Gastrocnemius medialis (tissue), 4 donors: ENCODE measurements at places on chromosomes 16 and 17.

GRCh38 chr16:19872935-19873334, 11.7 kb downstream of the GPRC5B start:
- DNase-seq: no peak

GRCh38 chr17:6456321-6456720, 12.1 kb downstream of the PIMREG start:
- DNase-seq: no peak

DNA sequence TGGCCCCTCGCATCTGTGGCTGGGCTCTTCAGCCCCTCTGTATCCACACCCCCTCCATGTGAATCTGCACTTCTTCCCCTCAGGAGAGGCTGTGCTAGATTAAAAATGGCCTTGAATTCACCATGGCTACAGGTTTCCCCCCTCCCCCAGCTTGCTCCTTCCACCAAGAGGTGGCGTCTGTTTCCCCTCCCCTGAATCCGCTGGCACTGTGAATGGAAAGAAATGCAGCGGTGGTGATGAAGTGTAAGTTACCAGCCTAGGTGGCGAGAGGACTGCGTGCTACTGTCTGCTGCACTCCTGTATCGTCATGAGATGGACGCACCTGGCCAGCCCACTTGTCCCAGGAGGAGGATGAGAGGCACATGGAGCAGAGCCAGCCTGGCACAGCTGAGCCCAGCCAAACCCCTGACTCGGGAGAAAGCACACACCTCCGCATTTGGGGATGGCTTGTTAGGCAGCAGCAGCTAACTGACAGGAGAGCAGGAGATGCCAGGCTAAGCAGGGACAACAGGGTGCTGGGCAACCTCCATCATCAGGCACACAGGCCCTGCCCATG, 26.2 kb downstream of the TNFRSF13B start:
- DNase-seq: no peak

GRCh38 chr17:35256629-35257028, 13.8 kb downstream of the SLFN5 start:
- no peak for DNase-seq

DNA sequence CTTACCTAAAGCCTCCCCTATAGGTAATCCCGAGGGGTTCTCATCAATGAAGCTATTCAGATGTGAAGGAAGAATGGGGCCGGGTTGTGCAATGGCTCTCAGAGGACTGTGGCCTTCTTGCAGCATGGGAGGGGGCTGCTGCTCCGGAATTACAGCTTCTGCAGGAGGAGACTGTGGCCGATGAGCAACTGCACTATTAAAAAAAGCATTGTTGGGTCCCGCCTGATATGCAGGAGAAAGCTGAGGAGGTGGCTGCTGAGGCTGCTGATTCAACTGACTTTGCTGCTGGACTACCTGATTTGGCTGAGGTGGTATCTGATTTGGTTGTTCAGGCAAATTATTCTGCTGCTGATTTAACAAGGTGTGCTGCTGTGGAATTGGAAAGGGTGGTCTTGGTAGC, 64.8 kb downstream of the CACNG1 start:
- DNase-seq: no peak

GRCh38 chr16:75053791-75054555, 55.1 kb downstream of the ZNRF1 start:
- peak; percentile 81 for DNase-seq

GRCh38 chr17:71316176-71316897, 804.5 kb upstream of the SOX9 start:
- DNase-seq: no peak

- peak; percentile 79 for DNase-seq
Observed at GRCh38 chr16:627454-628239, 3.1 kb upstream of the WFIKKN1 start.

DNA sequence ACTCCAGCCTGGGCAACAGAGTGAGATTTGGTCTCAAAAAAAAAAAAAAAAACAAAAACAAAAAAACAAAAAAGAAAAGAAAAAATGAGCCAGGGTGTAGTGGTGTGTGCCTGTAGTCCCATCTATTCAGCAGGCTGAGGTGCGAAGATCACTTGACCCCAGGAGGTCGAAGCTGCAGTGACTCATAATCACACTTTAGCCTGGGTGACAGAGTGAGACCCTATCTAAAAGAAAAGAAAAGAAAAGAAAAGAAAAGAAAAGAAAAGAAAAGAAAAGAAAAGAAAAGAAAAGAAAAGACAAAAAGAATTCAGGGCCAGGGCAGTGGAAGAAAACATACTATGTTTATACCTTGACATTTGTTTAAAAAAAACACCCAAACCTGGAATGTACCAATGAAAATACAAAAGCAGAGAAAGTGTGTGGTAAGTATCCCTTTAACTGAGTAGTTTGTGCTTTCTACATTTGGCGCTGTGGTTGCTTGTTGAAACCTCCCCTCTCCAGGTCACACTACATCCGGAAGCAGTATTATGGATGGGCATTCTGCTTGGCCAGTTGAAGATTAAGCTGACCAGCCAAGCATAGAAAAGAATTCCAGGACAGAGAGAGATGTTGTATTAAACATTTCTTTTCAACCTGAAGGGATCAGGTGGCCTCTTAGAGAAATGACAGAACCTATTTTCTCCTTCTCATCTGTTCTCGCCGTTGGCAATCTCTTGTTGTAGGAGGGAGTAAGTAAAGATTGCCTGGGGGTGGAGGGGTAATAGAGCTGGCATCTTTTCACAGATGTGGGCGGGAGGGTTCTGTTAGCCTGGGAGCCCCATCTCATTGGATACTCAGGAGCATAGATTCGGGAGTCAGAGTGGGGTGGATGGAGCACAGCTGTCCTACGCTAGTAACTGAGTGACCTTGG, 12.1 kb upstream of the PRKCB start:
- DNase-seq: no peak

DNA sequence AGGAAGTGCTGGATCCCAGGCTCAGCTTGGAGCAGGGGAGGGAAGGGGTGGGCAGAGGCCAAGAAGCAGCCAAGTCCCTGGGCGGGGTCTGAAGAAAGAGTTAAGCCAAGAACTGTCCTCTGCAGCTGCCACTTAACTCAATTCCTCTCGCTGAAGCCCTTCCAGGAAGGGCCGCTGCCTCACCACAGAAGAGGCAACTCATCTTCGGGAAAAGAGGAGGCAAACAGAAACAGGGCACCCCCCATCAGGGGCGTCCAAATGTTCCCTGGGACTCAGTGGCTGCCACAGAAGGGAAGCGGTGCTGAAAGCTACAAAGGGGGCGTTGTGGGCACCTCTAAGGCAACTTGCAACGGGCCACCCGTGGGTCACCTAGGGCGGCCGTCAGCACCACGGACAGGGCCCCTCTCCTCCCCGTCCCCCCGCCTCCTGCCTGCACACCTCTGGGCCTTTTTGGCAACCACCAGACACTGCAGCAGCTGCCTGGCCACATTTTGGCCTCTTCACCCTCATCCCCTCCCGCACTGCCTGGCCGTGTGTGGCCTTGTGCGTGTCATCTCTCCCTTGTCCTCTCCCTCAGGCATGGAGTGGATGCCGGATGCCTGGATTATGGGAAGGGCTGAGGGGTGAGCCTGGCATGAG, 2.5 kb downstream of the TLCD3B start:
- peak; percentile 37 for DNase-seq

GRCh38 chr17:11006530-11006929, 168.6 kb upstream of the PIRT start:
- no peak for DNase-seq

DNA sequence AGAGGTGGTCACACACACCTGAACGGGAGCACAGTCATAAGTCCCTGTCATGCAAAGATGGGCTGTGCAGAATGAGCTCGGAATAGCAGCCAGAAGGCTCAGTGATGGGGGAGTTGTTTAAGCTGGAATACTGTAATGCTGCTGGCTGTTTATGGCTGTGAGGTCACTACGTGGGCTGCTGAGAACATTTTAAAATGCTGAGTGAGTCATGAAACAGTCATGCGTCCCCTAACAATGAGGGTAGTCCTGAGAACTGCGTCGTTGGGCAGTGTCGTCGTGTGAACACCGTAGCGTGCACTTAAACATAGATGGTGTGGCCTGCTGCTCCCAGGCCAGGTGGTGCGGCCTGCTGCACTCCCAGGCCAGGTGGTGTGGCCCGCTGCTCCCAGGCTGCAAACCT, 39.7 kb downstream of the TBCD start:
- no peak for DNase-seq

GRCh38 chr16:67456391-67457081, 24.4 kb downstream of the ATP6V0D1 start:
- DNase-seq: peak; percentile 78

- no peak for DNase-seq
Observed at GRCh38 chr16:2776500-2777139, 460 bp downstream of the ELOB start.

DNA sequence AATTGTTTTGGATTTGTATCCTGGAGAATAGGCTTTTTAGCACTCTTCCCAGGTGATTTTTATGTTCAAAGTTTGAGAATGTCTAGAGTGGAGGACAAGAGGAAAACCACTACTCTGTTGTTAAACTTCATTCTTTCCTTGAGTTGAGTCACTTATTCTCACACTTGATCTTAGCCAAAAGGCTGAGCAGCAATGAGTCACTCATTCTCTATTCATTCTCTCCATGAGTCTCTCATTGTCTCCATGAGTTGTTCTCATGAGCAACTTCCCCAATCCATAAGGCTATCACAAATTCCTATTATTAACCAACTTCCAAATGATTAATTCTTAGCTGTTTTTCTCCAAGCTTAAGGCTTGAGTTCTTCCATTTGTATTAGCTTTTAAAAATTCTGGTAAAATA, 1393.3 kb downstream of the CDH8 start:
- DNase-seq: no peak

GRCh38 chr17:83152227-83152744, 72.9 kb downstream of the METRNL start:
- DNase-seq: no peak

DNA sequence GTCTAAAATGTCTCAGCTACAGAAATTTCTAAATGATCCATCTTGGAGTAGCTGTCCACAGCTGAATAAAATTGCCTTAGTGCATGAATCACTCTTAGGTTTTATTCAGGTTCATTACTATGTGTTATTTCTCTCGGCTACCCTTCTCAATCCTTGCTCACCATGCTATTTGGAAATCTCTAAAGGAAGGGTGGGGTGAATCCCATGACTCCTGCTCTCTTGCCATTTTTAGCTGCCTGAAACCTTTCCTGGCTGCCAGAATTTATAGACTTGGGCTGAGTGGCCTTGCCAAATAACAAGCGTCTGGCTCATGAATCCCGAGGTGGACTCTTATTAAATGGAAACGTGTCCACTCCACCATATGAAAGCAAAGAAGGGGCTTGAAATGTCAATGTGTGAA, 936.1 kb upstream of the SOX9 start:
- DNase-seq: peak; percentile 41

DNA sequence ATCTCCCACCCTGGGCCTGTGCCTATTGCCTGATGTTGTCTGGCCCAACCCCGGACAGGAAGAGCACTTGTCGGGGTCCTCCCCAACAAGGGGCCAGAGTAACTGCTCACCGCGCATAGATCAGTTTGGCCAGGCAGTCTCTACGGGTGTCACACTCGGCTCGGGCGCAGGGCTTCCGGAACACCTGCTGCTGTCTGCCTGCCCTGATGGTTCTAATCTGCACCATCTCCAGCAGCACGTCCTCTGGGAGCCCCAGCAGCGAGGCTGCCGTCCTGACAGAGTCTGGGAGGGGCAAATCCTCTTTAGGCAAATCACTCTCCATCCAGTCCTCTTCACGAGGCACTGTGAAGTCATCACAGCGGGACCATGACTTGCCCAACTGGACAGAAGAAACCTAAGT, 24.0 kb downstream of the MYO19 start:
- DNase-seq: no peak

DNA sequence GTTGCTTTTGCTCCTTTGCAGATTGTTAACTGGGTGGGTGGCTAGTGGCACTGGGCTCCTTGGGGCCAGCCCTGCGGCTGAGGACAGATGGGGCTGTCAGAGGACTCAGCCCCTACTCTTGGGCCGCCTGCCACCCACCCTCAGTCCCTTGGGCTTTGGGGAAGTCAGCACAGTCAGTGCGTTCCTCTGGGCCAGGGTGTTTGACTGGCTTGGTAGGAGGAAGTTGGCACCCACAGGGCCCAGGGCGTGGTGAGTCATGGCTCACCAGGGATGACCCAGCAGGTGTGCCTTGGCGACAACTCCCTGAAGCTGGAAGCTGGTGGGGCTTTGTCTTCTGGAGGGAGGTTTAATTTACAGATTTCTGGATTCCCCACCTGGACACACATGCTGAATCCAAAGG, 32.4 kb downstream of the HAPSTR1 start:
- peak; percentile 84 for DNase-seq

DNA sequence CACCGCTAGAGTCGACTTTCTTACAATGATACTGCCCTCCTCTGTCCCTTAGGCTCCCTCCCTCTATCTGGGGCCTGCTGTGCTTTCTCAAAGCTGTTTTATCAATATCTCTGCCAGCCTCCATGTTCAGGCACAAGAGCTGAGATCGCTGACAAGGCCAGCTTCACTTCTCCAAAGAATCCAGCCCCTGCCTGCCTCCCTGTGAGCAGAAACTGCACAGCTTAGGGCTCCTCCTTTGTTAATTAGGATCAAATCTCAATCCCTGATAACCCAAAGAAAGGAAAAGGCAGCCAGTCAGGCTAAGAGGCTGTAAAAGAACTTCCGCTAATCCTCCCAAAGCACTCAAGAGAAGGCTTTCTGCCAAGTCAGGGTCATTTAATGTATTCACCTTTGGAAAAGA, 616.0 kb upstream of the CDH11 start:
- DNase-seq: no peak

DNA sequence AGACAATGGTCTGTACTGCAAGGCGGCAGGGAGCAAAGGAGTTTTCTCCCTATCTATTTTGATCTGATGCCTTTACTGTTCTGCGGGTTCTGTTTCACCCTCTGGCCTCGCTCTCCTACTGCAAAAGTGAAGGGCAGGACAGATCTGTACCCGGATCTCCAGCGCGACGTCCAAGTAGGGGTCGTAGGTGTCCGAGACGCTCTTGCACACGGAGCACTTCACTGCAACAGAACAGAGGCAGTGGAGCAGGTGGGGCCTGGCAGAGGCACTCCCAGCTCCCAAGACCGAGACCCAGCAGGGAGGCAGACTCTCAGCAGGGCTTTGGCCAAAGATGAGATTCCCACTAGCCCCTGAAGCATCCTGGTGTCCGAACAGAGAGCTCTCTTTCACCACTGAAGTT, 19.8 kb downstream of the USP36 start:
- DNase-seq: no peak

DNA sequence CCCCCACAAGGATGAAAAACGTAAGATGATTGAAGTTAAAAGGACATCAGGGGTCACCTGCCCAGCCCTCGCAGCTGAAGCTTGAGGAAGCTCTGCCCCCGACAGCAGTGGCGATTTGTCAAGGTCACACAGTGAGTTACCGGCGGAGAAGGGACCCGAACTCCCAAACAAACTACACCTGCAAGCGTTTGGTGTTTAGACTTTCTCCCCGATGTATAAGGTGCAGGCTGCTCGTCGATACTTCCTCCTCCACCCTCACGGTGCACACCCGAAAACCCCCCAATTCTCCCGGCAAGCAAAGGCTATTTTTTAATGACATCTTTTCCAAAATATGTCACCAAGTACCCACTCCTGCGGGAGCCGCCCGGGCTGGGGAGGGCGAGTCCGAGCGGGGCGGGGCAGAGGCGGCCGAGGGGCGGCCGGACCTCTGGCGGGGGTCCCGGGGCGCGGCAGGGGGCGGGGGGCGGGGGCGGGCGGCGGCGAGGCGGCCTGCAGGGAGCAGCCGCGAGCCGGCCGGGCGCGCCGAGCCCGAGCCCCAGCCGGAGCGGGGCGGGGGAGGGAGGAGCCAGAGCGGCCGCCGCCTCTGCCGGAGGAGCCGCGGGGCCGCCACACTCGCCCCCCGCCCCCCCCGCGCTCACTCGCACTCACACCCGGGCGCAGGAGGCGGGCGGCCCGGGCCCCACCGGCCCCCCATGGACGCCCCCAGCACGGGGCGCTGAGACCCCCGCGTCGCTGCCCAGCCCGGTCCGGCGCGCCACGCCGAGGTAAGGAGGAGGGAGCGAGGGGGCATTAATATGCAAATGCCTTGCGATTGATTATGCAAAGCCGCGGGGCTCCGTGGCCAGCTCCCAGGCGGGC, at the start of gene THRA:
Gene THRA, plus strand, starts transcription at position 637 of the 858 bp plus-strand sequence. CDS start 11,524 bp downstream, outside the sequence.
- peak; percentile 55 for DNase-seq
